ENCODE measurements at places on chromosomes 2 and 18. TPM values are rescaled to one million over a fixed set of nuclear protein-coding genes. Genes with fewer than 3 reads are reported as not detected.

GRCh38 chr18:63135101-63135500 lies 184.5 kb downstream of the BCL2 start:
- H3K27ac ChIP-seq: peak overlapping the region; percentile 85
- no peak for DNase-seq
- no peak overlapping the region for H3K4me3 ChIP-seq
- no peaks in the 10 kb centered on the region for H3K36me3 ChIP-seq
- no peaks in the 10 kb centered on the region for H3K27me3 ChIP-seq
- peaks cover 57% of the 10 kb centered on the region for H3K4me1 ChIP-seq

GRCh38 chr2:226312155-226312554 lies 487.5 kb downstream of the IRS1 start:
- H3K4me3 ChIP-seq: no peak overlapping the region
- H3K4me1 ChIP-seq: peaks cover 2% of the 10 kb centered on the region
- peaks cover 28% of the 10 kb centered on the region for H3K27me3 ChIP-seq
- no peak for DNase-seq
- no peaks in the 10 kb centered on the region for H3K36me3 ChIP-seq

- H3K27me3 ChIP-seq: peaks cover 16% of the 10 kb centered on the region
- H3K36me3 ChIP-seq: no peaks in the 10 kb centered on the region
- no peak for DNase-seq
These were observed 328.2 kb downstream of the SETBP1 start for GRCh38 chr18:45008694-45009413.

The KLHL30 gene
- total RNA-seq: not detected

All from T-helper 17 cell (primary cell).